ENCODE measurements at places on chromosomes 2 and 18. TPM values are rescaled to one million over a fixed set of nuclear protein-coding genes. Genes with fewer than 3 reads are reported as not detected.

MRO gene
- 3.1 TPM for total RNA-seq

CRYBA2 gene
- not detected for total RNA-seq

KCNJ13 gene
- not detected for total RNA-seq

CD8A gene
- total RNA-seq, result not detected

PLCL1 gene
- total RNA-seq, result 21.2 TPM

CAPN13 gene
- not detected for total RNA-seq

TTL gene
- total RNA-seq, result 27.8 TPM

CHRND gene
- total RNA-seq, result not detected

NDC80 gene
- 9.1 TPM for total RNA-seq

SERPINB8 gene
- total RNA-seq, result 6.9 TPM

DSC2 gene
- 1.1 TPM for total RNA-seq

UGT1A8 gene
- not detected for total RNA-seq

ZNF142 gene
- total RNA-seq, result 7.9 TPM

SLC35F6 gene
- total RNA-seq, result 36.8 TPM

MAP2 gene
- 3.4 TPM for total RNA-seq
